ENCODE measurements at places on chromosomes 5 and 9. TPM values are rescaled to one million over a fixed set of nuclear protein-coding genes. Genes with fewer than 3 reads are reported as not detected.

Gene STK32A
- not detected for total RNA-seq

Gene TNFSF15
- total RNA-seq: 1.1 TPM

Gene PCDHGA9
- not detected for total RNA-seq

Gene UNC5A
- not detected for total RNA-seq

Gene SPAAR
- not detected for total RNA-seq

Gene CCL21
- total RNA-seq: not detected

Gene AQP7
- not detected for total RNA-seq

Gene PCDHGA4
- total RNA-seq: not detected

Gene ZNF354C
- 7.5 TPM for total RNA-seq

Gene ADAMTSL2
- total RNA-seq: not detected

Gene PHF24
- not detected for total RNA-seq
